ENCODE measurements at places on chromosomes 12 and 14.

GRCh38 chr12:110266381-110266960 is 14.6 kb upstream of the ATP2A2 start:
- DNase-seq = no peak

DNA sequence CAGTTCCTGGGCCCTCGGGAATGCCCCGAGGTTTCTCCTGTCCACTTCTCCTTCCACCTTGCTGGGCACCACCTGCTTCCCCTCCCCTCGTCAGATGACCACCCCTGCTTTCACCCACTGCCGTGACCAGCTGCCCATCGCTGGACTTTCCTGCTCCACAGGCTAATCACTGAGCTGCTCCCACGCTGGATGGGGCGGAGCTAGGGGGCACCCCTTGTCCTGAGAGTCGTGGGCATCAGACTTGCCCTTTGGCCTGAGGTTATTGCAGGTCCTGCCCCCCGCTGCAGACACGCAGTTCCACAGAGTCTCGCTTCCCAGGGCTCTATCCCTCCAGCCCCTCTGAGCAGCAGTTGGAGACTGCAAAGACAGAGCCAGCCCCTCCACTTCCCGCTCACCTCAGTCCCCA is 427 bp downstream of the SLC6A12 start:
- no peak for DNase-seq

DNA sequence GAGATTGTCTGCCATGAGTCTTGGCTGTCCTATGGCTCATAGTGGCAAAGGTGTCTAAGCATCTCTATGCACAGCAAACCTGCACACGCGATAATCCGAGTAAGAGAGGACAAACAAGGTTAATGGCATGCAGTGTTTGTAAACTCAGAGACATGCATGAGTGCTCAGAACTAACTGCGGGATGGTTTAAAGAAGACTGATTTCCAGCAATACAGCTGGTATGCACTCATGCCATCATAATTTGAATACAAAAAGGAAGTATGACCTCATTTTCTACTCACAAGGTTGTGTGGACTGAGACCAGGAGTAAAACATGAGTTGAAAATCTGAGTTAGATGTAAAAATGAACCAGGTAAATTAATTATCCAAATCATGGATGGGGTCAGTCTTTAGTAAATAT is 16.6 kb upstream of the TCP11L2 start:
- DNase-seq = no peak

DNA sequence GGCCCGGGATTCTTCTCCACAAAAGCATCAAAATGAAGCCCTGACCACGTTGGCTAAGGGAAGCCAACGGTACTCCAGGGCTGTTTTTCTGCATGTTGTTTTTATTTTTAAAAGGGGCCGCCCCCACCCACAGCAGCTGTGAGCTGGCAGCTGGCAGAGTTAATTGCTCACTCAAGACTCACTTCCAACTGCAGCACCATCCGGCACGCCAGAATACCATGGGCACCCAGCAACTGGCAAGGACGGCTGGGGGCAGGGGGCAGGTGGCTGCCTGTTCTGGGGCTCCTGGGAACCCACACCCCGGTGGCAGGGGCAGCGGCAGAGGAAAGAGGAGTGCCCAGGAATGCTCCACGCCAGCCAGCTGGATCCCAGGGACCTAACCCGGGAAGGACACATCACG is 44.3 kb downstream of the NCOR2 start:
- DNase-seq = no peak

DNA sequence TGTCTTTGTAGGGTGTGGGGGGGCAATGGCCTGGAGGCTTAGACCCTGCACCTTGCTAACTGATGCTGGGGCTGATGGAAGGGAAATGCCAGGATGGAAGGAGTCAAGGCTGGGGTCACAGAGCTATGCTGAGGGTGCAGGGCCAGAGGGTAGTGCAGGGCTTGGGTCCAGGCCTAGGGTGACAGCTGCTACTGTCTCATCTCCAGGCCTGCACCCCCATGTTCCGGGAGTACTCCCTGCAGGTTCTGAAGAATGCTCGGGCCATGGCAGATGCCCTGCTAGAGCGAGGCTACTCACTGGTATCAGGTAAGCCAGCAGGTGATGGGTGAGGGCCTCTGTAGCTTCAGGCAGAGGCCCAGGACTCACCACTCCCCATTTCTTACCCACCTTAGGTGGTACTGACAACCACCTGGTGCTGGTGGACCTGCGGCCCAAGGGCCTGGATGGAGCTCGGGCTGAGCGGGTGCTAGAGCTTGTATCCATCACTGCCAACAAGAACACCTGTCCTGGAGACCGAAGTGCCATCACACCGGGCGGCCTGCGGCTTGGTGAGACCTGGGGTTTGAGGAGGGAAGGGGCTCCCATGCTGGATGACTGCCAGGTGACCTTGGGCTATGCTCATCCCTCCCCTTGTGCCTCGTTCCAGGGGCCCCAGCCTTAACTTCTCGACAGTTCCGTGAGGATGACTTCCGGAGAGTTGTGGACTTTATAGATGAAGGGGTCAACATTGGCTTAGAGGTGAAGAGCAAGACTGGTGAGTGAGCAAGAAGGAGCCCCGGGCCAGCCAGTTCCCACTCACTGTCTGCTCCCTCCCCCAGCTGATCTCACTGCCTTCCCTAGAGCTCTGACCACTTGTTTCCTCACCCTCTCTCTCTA is 4.1 kb downstream of the SHMT2 start:
- DNase-seq = no peak
